ENCODE measurements at places on chromosomes 6 and 20.

GRCh38 chr20:48096957-48097890, 311.9 kb upstream of the SULF2 start:
- no peak for DNase-seq

GRCh38 chr20:50281831-50282591, 91.4 kb downstream of the CEBPB start:
- DNase-seq = no peak

DNA sequence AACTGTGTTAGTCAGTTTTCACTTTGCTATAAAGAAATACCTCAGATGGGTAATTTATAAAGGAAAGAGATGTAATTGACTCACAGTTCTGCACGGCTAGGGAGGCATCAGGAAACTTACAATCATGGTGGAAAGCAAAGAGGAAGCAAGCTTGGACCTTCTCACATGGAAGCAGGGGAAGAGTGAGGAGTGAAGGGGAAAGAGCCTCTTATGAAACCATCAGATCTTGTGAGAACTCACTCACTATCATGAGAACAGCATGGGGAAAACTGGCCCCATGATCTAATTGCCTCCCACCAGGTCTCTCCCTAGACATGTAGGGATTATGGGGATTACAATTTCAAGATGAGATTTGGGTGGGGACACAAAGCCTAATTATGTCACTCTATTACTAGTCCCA, 41.3 kb upstream of the PLAGL1 start:
- DNase-seq = no peak

DNA sequence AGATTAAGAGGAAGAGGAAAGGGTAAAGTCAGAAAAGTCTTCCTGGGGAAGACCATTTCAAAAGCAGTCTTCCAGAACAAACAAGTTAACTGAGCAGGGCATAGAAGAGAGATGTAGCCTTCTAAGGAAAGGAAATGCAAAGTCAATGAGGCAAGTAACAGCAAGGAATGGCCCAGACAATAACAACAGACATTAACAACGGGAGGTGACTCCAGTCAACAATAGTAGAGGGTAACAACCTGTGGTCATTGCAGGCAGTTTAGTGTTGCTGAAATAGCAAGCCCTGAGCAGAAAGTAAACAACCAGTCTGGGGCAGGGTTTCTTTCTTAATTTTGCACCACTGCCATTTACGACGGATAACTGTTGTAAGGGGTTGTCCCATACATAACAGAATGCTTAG, 2.1 kb downstream of the MDN1 start:
- no peak for DNase-seq

DNA sequence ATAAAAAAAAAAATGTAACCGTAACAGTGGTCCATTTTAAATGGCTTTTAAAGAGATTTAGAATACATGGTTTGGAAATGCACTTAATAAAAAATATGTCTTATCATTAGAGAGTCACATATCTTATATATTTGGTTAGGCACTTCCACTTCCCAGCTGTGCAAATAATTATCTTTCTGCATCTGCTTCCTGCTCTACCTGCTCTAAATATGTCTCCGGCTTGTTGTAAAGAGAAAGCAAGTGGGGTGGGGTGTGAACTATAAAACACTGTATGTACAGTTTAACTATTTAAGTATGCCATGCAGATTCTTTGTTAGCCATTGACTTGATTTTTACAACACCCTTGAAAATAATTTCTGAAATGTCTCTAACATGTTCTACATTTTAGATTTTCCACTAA, 106.3 kb downstream of the NKAIN2 start:
- no peak for DNase-seq

- DNase-seq = no peak
Measured at GRCh38 chr6:107293350-107293749, 166.0 kb downstream of the PDSS2 start.

DNA sequence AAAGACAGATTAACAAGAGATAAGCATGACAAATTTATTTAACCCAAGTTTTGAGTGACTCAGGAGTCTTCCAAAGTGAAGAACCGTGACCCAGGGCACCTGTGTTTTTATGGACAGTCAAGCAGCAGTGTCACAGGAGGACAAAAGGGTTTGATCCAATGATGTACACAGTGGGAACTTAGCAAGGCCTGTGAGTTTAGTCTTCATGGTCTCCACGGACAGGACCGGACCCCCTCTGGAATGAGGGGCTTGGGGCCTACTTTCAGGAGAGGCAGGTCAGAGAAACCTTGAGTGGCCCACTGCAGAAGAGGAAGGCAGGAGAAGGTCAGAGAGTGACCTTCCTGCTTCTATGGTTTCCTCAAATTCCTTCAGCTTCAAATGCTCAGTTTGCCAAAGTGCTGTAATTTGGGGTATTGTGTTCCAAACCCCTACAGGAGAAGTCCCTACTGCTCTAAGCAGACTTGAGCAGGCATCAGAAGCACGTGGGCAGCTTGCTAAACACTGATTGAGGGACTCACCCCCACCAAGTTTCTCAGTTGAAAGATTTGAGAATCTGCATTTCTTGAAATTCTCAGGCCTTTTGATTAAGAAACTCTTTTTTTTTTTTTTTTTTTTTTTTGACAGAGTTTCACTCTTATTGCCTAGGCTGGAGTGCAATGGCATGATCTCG, 26.4 kb upstream of the ZMYND8 start:
- DNase-seq = no peak

- DNase-seq = no peak
Measured at GRCh38 chr20:41951615-41952014, 333.4 kb upstream of the CHD6 start.

- DNase-seq = no peak
Measured at GRCh38 chr20:48802647-48803046, 25.2 kb downstream of the PREX1 start.

DNA sequence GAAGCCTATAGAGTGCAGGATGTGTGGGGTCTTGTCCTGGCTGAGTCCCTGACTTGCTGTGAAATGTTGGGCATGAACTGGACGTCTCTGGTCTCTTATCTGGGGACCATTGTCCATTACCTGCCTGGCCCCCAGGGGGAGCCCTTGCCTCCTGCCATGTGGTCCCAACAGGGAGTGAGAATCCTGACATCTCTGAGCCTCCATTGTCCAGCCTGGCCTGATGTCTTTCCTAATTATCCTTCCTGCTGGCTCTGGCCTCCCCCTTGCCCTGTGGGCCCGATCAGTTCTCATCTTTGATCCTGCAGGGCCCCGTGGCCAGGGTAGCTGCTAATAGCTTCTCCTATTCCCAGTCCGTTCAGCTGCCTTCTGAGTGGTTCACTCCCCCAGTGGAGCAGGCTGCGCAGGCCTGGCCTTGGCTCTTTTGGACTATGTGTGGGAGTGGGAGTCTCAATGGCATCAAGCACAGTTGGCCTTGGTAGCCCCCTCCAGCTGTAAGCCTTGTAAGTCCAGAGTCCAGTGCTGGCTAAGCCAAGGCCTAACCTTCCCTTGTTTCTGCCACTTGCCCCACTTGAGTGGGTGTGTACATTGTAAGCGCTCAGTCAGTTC, 77.9 kb upstream of the RALY start:
- no peak for DNase-seq

GRCh38 chr6:107692351-107692750, 131.8 kb downstream of the SCML4 start:
- DNase-seq = no peak

DNA sequence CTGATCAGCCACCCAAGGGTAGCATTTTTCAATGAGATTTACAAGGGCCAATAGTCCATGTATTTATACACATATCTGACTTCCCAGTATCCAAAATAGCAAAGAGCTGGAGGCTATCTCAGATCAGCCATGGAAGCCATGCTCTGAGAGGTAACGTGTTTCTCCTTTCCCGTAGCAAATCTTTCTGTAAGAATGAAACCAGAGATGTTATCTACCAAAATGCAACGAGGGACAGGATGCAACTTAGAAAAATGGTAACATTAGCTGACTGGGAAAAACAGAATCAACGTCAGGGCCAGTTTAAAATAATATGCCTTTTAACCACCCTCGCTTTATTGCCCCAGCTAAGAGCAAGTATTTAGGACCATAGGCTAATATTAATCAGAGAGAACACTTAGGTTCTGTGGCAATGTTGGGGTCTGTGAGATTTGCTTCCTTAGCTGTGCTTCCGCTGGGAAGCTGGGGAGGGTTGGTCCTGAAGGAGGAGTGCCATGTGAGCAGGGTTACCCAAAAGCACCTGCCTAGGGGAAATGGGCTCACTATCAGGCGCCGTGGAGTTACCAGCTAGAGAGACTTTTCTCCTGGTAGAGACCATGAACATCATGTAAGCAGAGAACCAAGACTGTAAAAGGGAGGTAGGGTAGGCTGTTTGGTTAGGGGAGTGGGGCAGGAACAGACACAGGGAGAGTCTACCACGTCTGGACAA, 1.2 kb downstream of the ZNF831 start:
- DNase-seq = no peak

- DNase-seq = no peak
Measured at GRCh38 chr6:112691289-112691688, 344.2 kb downstream of the RFPL4B start.

DNA sequence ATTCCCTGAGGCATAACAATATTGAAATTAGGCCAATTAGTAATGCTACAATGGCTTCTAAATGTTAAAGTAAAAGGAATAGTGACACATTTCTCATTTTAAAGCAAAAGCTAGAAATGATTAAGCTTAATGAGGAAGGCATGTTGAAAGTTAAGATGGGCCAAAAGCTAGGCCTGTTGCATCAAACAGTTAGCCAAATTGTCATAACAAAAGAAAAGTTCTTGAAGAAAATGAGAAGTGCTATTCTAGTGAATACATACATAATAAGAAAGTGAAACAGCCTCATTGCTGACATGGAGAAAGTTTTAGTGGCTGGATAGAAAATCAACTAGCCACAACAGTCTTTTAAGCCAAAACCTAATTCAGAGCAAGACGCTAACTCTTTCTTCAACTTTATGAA, 12.9 kb downstream of the OR2A4 start:
- no peak for DNase-seq

- DNase-seq = no peak
Measured at GRCh38 chr20:10313701-10314100, 95.1 kb downstream of the SNAP25 start.

DNA sequence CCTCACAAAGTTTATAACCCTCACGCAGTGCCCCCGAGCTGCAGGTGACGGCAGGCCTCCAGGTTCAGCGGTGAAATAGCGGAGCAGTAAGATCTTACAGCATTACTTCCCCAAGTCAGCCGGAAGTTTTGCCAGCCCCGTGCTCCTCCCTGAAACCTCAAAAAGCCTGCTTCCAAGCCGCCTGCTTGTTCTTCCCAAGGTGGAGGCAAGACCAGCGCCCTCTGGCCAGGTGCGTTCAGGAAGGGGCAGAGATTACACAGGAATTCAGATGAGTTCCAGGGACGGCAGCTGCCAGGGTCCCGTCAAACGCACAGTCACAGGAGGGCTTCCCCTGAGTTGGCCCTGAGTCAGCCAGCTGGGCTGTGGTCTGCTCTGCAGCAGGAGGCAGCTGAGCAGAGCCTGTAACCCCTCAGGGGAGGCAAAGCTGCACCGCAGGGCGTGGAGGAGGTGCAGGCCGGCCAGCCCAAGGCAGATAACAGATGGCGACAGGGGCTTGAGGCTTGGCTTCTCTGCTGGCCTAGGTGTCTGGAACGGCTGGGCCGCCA, 124.1 kb upstream of the RPS6KA2 start:
- no peak for DNase-seq

- DNase-seq = no peak
Measured at GRCh38 chr6:20112241-20112640, 100.0 kb downstream of the MBOAT1 start.

DNA sequence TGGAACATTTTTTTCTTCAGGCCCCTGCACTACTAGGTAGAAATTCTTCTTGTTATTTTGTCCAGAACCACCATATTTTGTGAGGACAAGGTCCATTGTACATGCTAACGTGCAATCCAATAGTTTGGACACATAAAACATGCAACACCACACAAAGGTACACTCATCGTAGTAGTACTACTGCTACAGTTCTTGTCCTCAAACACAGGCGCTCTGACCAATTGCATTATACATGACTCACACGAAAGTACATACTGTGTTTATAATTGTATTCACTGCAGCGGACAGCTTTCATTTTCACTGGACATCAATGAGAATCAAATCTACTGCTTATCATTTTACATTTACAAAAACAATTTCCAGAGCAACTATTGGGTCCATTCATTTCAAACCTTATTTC, 15.3 kb upstream of the SMLR1 start:
- no peak for DNase-seq

GRCh38 chr20:36237477-36237876, 1.2 kb downstream of the AAR2 start:
- no peak for DNase-seq

DNA sequence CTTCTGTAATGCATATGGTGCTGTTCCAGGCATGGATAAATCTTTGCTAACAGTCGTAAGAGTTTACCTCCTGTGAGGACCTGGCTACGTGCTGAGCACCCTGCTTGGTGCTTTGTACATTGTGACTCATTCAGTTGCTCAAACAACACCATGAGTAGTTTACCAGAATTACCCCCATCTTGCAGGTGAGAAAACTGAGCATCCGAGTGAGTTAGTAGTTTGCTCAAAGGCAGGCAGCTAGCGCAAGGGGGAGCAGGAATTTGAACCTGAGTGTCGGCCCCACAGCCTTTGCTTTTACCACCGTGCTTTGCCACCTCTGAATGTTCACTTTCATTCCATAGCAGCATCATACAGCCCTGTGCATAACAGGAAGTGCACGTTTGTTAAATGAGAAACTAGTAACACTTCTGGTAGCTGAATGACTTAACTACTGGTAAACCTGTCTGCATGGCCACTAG, 121.9 kb downstream of the MTHFD1L start:
- no peak for DNase-seq

- no peak for DNase-seq
Measured at GRCh38 chr6:113565306-113565705, 291.8 kb upstream of the MARCKS start.

- no peak for DNase-seq
Measured at GRCh38 chr6:156782691-156783320, 5.6 kb downstream of the ARID1B start.

- DNase-seq = no peak
Measured at GRCh38 chr20:49851231-49851705, 38.6 kb downstream of the SLC9A8 start.

DNA sequence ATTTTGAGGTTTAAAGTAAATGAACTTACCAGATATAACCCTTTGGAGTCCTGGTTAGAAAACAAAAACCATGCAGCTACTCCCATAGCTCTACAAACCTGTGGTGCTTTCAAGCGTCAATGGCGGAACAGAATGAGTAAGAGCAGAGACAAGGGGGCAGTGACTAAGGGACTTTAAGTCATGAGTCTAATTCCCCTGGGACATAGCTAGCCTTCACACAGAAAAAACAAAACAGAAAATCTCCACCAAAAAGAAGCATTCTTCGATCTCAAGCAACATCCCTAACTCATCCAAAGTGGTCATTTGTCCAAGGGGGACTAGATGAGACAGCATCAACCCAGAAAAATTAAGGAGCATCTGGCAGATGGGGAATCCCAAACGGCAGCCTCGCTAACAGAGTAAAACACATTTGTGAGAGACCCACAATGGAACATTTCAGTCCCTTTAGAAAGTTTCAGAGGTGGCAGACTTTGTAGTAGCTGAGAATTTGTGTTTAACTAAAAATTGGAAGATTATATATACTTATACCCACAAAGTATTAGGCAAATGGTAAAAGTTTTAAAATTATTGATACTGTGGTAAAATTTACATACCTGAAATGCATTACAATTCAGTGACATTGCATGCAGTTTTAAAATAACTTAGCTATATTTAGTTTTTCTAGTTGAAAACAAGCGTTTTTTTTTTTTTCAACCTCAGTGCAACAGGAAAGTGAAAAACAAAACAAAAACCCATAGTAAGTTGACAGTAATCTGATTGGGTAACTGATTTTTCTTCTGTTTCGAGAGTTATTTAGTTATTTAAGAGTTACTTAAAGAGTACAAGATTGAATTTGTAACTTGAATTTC, 67.5 kb downstream of the KCNQ5 start:
- DNase-seq = no peak

GRCh38 chr6:18595774-18596530, 208.8 kb downstream of the RNF144B start:
- peak; percentile 37 for DNase-seq

GRCh38 chr6:129936329-129937165, 75.4 kb upstream of the TMEM244 start:
- peak; percentile 5 for DNase-seq
